GM06990 (cell line): ENCODE measurements at places on chromosomes 6 and 20.

DNA sequence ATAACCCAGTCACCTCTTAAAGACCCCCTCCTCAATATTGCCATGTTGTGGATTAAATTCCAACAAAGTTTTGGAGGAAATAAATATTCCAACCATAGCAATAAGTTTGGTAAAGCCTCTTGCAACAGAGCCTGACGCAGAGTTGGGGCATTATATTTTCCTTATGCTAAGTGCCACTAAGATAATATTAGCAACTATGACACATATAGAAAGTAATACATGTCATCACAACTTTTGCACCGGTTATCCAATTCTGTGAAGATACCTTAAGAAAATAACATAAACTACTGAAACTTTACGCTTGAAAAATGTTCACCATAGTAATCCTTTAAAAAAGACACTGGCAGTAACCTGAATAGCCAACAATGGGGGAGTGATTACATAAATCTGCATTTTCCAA lies 52.2 kb upstream of the TRERF1 start:
- DNase-seq: peak; percentile 59

GRCh38 chr6:143792402-143793279 lies 50.5 kb upstream of the LTV1 start:
- DNase-seq: no peak

DNA sequence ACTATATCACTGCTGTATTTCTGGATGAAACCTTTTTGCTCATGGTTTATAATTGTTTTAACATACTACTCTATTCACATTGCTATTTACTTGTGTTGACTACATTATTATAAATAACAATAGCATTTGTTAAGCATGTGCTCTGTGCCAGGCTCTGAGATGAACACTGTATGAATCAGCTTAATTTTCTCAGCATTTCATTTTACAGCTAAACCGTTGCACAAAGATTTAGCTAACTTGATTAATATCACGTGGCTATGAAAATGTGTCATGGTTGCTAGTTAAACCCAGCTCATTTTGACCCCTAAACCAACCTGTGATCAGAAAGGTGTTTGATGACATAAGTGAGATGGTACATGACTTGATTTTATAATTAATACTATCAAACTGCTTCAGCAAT lies 77.5 kb downstream of the NCOA7 start:
- DNase-seq: no peak

GRCh38 chr6:18897350-18897749 lies 510.2 kb downstream of the RNF144B start:
- no peak for DNase-seq

GRCh38 chr20:17993546-17993945 lies 24.7 kb downstream of the MGME1 start:
- DNase-seq: no peak

DNA sequence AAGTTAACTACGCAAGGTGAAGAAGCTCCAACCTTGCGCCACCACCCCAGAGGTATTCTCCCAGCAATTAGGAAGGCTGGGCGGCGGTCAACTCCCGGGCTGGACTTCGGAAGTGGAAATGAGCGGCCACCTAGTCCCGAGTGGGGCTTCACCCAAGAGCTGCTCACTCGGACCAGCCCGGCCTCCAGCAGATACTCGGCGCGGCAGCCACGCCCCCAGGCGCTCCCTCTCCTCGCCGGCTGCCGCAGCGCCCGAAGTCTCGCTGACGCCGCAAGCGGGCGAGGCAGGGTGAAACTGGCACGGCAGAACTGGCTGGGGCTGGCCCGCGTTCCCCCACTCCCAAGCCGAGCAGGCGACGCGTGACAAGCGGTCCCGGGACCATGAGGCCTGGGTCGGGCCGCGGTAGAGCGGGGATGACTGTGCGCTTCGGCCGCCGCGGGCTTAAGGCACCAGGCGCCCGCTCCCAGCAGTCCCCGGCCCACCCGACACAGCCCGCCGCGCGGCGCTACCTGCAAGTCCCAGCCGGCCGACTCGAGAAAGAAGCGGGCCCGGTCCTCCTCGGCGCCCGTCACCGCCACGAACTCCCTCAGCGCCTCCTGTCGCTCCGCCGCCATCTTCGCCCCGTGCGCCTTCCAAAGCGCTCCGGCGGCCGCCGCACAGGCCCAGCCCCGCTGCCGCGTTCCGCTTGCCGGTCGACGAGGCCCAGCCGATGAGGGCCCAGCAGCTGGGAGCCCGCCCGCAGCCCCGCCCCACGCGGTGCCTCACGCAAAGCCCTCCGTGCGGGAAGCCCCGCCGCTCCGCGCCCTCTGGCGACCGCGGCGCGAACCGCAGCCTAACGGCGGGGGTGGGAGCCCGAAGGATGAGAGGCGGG lies at the start of gene NSFL1C:
TSS of gene NSFL1C (minus strand) at position 639 of the 871 bp plus-strand sequence. CDS start at position 614, 25 bp downstream.
- peak; percentile 97 for DNase-seq

DNA sequence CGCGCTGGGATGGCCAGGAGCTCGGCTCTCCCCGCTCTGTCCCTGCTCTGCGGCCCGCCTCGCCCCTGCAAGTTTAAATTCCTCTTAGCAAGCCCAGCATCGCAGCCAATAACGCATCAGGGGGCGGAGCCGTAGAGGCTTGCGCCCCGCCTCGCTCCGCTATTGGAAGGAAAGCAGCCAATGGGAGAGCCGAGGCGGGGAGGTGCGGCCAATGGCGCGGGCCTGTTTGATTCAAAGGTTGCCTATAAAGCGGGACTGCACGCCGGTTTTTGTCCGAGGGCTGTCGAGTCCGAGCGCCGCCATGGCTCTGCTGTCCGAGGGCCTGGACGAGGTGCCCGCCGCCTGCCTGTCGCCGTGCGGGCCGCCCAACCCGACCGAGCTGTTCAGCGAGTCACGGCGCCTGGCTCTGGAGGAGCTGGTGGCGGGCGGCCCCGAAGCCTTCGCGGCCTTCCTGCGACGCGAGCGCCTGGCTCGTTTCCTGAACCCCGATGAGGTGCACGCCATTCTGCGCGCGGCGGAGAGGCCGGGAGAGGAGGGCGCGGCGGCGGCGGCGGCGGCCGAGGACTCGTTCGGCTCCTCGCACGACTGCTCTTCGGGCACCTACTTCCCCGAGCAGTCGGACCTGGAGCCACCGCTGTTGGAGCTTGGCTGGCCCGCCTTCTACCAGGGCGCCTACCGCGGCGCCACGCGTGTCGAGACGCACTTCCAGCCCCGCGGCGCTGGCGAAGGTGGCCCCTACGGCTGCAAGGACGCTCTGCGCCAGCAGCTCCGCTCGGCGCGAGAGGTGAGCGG lies at the start of gene FAM83D:
TSS of gene FAM83D (plus strand) at position 276 of the 792 bp plus-strand sequence. CDS start at position 302, 26 bp downstream.
- DNase-seq: peak; percentile 98

DNA sequence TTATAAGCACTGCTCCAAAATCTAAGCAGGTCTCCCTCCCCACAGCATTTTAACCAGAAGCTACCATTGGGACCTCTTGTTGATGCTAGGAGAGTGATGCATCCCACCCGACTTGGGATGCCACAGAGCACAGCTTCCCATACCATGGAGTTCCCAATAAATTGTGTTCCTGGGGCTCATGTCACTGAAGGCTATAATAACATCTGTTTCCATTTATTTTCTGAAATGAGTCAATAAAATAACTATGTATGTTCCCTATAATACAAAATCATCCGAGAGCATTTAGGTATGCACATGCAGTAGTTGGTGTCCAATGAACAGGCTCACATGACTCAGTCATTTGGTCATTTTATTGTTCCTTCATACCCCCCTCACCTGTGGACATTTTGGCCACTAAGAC lies 204.2 kb downstream of the TBC1D7 start:
- no peak for DNase-seq

DNA sequence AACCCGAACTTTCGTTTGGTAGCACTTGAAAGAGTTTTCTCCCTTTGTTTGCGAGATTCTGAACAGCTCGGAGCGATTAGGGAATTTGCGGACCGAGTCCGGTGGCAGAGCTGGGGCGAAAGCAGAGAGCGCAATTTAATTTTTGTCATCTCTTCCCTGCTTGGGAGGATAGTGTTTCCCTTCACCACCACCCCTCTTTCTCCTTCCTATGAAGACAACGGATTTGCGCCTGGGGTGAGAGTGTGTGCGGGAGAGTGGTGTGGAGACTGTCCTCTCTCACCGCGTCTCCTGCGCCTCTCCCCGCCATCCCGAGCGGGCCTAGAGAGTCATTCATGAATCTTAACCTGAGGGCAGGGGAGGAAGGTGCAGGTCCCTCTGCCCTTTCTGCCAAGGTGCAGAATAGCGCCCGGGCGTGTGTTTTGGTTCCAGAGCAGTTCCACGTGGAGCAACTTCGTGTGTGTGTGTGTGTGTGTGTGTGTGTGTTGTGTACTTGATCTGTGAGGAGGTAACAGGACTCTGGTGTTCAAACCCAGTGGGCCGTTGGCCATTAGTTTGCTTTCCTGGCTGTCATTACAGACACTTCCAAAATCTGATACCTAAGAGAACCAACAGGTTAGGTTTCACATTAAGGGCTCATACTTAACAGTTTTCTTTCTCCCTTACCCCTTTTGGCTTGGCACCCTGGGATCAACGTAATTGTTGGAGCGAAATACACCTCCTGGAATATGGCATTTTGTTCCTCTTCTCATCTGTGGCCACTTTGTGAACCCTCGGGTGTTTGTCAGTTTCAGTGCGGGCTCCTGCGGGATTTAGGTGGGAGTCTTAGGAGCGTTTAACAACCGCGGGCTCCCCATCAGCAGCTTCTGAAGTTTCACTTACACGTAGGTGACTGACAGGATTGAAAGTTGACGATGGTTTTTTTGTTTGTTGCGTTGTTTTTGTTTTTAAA lies 1.8 kb downstream of the EYA4 start:
- DNase-seq: peak; percentile 10

- DNase-seq: no peak
Measured at GRCh38 chr6:80488190-80488589, 381.7 kb downstream of the BCKDHB start.

- DNase-seq: no peak
Measured at GRCh38 chr6:33566182-33567084, 13.6 kb downstream of the BAK1 start.

DNA sequence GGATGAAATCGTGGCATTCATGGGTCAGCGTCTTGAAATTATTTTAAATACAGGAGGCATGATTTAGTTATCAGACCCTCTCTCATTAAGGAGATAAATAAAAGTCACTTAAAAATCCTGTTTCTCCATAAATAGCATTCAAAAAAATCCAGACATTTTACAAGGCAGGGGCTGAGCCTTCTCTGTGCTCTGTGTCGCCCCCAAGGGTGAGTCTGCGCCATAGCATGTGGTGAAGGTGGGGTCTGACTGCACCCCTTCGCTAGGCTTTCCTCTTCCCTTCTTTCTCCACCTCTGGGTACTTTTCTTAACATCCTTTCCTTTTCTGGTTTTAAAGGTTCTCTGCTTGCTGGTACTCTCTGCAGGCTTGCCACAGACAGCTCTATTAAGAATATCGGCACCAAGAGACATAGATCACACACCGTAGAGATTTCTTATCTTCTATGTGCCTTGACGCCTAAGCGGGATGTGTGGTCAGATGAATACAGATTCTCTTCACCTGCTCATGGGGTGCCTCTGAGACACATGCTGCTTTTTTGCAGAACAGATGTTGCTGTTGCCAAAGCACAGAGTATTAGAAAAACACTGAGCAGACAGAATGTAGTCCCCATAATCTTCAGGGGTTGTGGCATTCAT lies 20.1 kb upstream of the FAM209A start:
- DNase-seq: no peak

- no peak for DNase-seq
Measured at GRCh38 chr6:142155895-142156757, 9.1 kb downstream of the VTA1 start.

- DNase-seq: no peak
Measured at GRCh38 chr6:123094795-123095194, 98.8 kb downstream of the CLVS2 start.

- DNase-seq: no peak
Measured at GRCh38 chr20:63592661-63593060, 18.6 kb upstream of the HELZ2 start.

DNA sequence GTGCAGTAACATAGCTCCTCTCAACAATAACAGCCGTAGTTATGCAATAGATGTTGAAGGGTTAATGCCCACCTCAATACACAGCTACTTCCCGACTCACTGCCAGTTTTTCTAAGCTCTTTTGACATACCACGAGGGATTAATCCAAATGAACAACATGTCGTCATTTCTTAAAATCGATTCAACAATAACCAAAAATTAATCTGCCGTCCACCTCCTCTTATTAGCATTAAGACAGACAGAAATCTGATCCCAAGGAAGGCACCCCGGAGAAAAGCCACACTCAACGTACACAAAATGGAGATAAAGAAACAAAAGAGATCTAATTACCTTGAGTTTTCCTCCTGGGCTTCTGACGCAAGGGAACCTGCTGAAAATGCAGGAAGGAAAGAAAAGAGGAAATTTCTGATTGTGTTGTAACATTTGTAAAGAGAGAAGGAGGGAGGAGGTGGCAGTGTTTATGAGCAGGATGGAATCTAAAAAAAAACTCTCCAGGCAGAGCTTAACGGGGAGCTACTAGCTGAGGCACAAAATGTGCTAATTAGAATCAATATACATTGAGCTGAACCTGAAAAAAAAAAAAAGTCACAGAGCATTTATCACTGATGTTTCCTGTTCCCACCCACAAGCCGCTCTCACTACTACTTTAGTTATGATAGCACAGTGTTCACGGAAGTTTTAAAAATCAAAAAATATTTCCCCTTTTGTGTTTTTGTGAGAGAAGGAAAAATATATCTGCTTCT lies 109.3 kb downstream of the IPCEF1 start:
- no peak for DNase-seq

- DNase-seq: no peak
Measured at GRCh38 chr6:161151059-161151645, 122.7 kb downstream of the AGPAT4 start.

DNA sequence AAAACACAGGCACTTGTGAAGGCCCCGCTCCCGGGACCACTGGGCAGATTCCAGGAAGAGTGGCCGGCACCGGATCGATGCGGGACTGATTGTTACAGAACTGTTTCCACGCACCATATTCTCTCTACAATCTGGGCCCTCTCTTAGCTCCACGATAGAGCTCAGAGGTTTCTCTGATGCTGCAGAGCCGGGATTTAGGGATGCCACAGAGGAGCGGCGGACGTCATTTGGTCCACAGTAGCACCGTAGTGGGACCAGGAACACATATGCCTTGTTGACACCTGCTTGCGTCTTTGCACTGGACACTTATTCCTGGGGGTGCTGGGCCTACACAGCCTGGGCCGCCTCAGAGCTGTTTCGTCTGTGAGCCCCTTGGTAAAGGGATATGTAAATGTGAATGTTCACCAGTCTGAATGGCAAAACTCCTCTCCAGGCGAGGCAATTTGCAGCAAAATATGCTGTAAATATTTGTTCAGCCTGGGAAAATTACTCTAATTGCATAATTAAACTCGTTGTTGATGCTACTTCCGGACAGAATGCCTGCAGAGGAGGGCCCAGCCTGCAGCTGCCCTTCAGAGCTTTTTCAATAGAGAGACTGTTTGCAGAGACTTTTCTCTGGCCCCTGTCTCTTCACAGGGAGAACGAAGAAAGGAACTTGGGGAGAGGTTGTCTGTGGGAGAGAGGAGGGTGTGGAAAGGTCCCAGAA lies 9.4 kb downstream of the PCK1 start:
- DNase-seq: no peak

- DNase-seq: peak; percentile 83
Measured at GRCh38 chr6:5302220-5302946, 41.1 kb downstream of the FARS2 start.

GRCh38 chr6:127748290-127748689 lies 152.6 kb downstream of the THEMIS start:
- DNase-seq: no peak
